ENCODE measurements at places on chromosomes 1 and 21.

DNA sequence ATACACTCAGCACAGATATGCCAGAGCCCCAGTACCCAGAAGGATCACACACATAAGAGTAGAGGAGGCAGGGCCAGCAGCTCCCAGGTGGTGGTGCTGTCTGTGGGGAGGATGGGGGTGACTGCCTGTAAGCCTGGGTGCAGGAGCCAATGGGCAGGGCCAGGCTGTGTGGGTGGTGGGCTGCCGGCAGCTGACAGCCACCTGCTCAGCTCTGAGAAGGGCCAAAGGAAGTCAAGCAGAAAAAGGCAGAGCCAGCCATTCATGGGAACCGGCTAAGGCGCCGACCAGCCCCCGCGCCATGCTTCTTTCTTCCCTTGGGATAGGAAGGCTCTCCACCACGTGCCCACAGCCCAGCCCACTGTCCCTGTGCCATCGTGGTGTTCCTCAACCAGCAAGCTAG, 14.1 kb downstream of the PIK3C2B start:
- DNase-seq = no peak

DNA sequence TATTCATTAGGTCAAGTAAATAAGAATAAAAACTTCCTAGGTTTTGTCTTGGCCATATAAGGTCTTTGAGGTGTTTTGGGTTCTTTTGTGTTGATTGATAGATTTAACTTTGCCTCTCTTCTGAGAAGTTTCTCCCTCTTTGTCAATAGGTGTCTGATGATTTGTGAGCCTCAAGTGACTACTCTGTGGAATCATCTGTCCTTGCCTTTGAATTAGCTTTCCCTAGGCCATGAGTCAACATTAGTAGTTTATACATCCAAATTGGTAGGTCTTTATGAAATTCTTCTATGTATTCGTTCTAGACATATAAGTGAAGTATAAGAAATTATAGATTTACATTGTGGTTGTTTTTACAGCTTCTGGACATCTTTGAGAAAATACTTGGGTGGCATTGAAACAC, 864.4 kb downstream of the USP25 start:
- no peak for DNase-seq

DNA sequence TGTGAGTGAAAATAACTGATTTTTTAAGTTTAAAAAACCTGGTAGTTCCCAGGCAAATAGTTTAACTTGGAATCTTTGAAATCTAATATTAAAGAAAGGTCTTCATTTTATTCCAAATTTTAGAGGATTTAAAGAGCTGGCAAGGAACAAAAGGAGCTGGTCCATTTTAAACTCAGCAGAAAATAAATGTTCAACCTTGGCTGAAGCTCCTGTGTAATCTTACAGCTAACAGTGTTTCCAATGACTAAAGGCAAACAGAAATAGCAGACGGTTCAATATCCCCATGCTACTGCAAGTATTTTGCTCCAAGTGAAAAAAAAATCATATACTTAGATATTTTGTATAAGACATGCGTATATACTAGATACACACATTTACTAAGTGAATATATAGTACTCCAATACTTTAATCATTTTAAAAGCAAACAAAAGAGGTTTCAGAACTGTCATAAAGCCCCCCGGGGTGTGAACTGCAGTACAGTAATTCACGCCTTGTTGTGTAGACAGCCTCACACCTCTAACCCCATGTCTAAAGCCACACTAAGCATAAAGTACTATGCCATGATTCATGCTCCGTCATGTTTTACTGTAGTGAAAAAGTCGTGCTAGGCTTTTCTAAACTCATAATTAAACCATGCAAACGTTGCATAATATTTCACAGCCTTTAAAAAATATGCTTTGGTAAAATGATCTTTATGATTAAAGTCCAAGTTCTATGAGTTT, 132.2 kb downstream of the CLIC6 start:
- peak; percentile 69 for DNase-seq

- DNase-seq = no peak
Observed at GRCh38 chr1:93695411-93696005, 13.9 kb upstream of the BCAR3 start.

DNA sequence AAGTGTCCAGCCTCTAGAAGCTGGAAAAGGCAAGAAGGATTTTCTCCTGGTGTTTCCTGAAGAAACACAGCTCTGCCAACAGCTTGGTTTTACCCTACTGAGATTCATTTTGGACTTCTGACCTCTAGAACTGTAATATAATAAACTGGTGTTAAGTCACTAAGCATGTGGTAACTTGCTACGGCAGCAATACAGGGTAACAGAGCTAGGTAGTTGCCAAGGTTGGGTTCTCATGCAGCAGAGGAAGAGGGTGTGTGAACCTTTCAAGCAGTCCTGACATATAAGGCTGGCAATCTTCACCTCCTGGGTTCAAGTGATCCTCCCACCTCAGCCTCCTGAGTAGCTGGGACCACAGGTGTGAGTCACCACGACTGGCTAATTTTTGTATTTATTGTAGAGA, 36.0 kb downstream of the GNG4 start:
- DNase-seq = no peak

- no peak for DNase-seq
Observed at GRCh38 chr1:243375596-243375995, 119.8 kb downstream of the SDCCAG8 start.

- no peak for DNase-seq
Observed at GRCh38 chr1:43954036-43954435, 7.3 kb downstream of the IPO13 start.

DNA sequence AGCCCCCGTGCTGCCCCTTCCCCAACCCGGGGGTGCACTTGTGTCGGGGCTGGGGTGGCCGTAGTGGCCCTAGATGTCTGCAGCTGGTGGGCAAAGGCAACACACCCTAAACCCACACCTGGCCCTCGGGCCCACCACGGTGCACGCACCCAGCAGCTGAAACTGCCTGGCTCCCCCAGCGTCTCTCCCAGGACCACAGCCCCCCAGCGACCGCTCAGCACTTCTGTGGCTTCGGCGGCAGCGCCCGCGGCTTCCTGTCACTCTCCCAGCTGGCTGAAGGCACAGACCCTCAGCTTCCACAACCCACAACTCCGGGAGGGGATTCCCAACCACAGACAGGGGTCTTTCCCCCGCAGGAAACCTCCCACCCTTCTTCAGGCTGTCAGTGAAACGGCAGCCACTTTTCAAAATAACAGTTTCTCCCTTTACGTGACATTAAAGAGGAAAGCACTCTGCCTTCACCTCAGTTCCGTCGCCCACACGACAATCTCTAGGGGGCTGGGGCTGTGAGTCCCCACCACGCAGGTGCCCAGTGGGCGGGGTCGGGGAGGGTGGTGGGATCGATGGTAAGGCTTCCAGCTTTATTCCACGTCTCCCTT, 40.7 kb upstream of the COL6A2 start:
- DNase-seq = no peak

DNA sequence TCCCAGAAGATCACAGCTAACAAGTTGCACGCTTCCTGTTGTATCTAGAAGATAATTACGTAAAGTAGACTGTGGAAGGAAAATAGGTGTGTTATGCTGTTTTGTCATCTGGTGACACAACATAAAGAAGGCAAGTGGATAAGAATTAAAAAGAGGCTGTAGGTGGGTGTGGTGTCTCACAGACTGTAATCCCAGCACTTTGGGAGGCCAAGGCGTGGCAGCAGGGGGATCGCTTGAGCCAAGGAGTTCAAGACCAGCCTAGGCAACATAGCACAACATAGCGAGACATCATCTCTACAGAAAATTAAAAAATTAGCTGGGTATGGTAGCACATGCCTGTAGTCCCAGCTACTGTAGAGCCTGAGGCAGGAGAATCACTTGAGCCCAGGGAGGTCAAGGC, 17.9 kb upstream of the ZNF281 start:
- DNase-seq = no peak

DNA sequence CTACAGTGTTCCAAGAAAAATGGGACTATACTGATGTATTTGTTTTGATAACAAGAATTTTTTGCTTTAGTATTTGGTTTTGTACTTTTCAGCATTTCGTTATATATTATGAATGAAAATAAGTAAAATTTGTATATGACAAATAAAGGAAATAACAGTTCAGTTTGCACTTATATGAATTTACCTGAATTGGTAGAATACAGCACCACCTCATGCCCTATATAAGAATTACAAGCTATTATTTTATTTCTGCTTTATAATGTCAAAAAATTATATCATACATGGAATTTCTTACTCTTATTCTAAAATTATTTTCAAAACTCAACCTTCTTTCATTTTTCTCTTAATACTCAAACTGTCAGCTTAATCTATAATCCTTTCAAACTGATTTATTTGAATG, 14.6 kb downstream of the EFCAB7 start:
- DNase-seq = no peak

GRCh38 chr1:40423264-40423642, 27.0 kb upstream of the ZFP69B start:
- no peak for DNase-seq

- DNase-seq = no peak
Observed at GRCh38 chr1:228783418-228784040, 48.2 kb downstream of the RHOU start.

- DNase-seq = no peak
Observed at GRCh38 chr1:203631946-203632345, 5.3 kb downstream of the ATP2B4 start.

DNA sequence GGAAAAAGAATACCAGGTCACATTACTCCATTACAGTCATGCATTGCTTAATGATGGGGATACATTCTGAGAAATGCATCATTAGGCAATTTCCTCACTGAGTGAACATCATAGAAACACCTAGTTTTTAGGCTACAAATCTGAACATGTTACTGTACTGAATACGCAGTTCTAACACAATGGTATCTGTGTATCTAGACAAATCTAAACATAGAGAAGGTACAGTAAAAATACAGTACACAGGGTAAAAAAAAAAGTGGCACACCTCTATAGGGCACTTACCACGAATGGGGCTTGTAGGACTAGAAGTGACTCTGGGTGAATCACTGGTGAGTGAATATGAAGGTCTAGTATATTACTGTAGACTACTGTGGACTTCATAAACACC, 115.7 kb downstream of the AKT3 start:
- DNase-seq = peak; percentile 20

- DNase-seq = no peak
Observed at GRCh38 chr1:41618066-41618825, 133.8 kb upstream of the EDN2 start.

DNA sequence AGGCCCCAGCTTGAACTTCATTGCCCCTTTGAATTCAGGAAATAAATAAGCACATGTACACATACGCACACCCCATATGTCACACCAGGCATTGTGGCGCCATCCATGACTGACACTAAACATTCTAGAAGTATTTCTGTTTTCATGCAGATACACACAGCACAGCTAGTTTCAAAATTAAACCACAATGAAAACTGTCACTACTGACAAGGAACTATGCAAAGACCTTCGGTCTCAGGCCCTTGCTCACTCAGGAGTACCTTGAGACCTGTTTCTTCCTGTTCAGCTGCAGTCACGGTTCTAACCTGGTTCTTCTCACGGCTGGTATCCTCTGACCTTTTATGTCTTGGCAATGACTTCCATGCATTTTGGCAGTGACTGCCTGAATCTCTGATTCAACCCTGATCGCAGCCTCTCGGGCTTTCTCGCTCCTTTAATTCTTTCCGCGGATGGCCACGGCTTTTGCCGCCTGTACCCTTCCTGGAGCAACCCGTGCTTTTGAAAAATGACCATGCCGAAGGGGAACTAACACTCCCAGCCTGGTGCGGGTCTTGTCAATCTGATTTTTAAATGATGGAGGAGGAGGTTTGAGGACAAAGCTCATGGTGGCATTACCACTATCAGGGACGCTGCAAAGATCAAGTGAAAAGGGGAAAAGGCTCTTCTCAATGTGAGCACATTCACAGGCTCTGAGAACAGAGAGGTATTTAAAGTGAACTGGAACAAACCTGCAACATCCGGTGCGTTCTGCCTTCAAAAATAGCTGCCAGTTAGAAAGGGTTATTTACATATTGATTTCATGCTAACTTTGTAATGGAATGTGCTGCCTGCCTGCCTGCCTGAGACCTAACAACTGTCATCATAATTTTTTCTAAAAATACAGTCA, 384.6 kb downstream of the RRAGC start:
- DNase-seq = no peak

DNA sequence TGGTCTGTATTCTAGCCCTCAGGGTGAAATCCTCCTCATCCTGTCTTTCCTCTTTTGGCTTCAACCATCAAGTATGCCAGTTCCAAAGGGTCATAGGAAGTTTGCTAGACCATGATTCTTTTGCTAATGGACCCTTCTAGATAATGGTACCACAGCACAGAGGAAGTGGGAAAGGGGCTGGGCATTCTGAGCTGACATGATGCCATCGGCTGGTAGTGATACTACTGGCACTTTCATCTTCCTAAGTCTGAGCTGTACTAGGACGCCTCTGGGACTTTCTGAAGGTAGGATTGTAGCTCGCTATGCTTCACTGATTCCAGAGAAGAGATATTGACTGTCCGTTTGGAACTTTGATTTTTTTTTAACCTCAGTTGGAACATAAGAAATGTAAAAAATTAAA, 11.4 kb downstream of the FASLG start:
- no peak for DNase-seq

- peak; percentile 67 for DNase-seq
Observed at GRCh38 chr1:169288011-169288414, 79.6 kb downstream of the NME7 start.

DNA sequence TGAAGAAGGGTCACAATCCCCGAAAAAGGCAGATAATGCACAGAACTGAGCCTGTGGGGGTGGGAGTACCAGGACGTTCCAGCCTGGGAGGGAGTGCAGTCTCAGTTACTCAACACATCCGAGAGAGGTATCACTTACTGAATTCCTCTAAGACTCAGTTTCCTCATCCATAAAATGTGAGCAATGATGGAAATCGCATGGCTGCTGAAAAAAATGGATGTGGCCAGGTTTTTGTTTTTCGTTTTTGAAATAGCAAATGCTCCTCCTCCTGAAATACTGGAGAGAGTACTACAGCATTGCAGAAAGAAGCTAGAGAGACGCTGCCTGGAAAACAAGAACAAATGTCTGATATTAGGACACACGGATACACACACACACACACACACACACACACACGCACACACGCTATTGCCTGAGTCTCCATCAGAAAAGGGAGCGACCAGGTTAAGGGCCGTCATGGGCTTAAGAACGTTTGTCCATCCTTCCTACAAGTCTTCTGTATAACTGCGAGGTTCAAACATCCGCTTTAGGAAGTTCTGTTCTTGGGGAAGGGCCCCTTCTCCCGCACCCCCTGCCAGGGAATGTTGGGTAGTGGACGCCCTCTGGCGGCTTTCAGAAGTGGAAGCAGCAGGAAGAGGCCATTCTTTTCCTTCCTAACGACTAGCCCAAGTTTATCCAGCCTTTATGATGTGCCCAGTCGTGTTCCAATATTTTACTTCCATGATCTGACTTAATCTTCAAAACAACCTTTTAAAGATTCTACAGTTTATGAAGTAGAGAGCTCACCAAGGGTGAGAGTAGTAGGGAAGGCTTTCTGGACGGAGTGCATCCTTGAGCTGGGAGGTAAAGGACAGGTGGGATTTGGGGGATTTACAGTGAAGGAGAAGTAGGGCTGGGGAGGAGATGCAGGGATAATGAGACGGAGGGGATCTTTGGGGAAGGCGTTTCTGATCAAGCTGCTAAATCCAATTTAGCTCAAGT, 699 bp upstream of the NES start:
- peak; percentile 85 for DNase-seq

GRCh38 chr1:185291652-185292051, 25.4 kb downstream of the IVNS1ABP start:
- DNase-seq = no peak

- no peak for DNase-seq
Observed at GRCh38 chr1:67695963-67696362, 11.0 kb downstream of the GADD45A start.

GRCh38 chr1:54400329-54400728, 5.9 kb downstream of the SSBP3 start:
- no peak for DNase-seq

- DNase-seq = no peak
Observed at GRCh38 chr21:27366646-27367235, 399.9 kb upstream of the ADAMTS5 start.

GRCh38 chr1:218421531-218421930, 76.4 kb downstream of the TGFB2 start:
- no peak for DNase-seq

Measured in LHCN-M2 (cell line).